T-cell (primary cell): ENCODE measurements at places on chromosomes 4 and X. TPM values are rescaled to one million over a fixed set of nuclear protein-coding genes. Genes with fewer than 3 reads are reported as not detected.

GRCh38 chrX:4642114-4642513, 928.7 kb upstream of the PRKX start:
- no peak overlapping the region for H3K27ac ChIP-seq
- no peaks in the 10 kb centered on the region for H3K27me3 ChIP-seq
- no peak overlapping the region for H3K4me3 ChIP-seq
- no peak for DNase-seq

- no peak for DNase-seq
- no peaks in the 10 kb centered on the region for H3K27me3 ChIP-seq
- H3K36me3 ChIP-seq: peaks cover 43% of the 10 kb centered on the region
- H3K4me3 ChIP-seq: no peak overlapping the region
- peaks cover 23% of the 10 kb centered on the region for H3K4me1 ChIP-seq
Measured at GRCh38 chr4:2489081-2489805, 20.3 kb downstream of the RNF4 start.

TCEAL2 gene
- total RNA-seq: 0.67 TPM

ABHD18 gene
- 16.3 TPM for total RNA-seq

- no peaks in the 10 kb centered on the region for H3K36me3 ChIP-seq
- no peak overlapping the region for H3K4me3 ChIP-seq
- no peak overlapping the region for H3K27ac ChIP-seq
Measured at GRCh38 chr4:9932771-9933170, 88.5 kb downstream of the SLC2A9 start.

UBQLN2 gene
- 53.7 TPM for total RNA-seq

- DNase-seq: no peak
- H3K4me3 ChIP-seq: no peak overlapping the region
- H3K4me1 ChIP-seq: no peaks in the 10 kb centered on the region
- peaks cover 5% of the 10 kb centered on the region for H3K27me3 ChIP-seq
- no peaks in the 10 kb centered on the region for H3K36me3 ChIP-seq
Measured at GRCh38 chr4:164892018-164892417, 15.0 kb downstream of the APELA start.

GASK1B gene
- total RNA-seq: 0.30 TPM

CHIC1 gene
- 14.9 TPM for total RNA-seq

SHROOM4 gene
- not detected for total RNA-seq

SPANXN3 gene
- total RNA-seq: not detected

DNA sequence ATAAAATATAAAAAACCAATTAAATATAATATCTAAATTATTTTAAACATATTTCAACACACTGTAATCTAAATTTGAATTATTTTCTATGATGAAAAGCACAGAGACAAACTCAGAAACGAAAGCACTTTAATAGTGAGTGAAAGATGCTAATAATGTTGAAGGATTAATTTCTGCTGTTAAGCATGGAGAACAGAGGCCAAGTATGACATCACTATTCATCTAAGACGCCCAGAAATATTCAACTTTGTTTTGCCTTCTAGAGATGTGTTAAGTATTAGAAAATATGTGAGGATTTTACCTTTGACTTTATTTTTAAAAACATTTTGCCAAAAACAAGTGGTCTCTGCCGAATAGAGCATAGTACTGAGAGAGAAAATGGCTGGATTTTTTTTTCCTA, 19.3 kb downstream of the ARHGEF6 start:
- DNase-seq: no peak
- H3K4me1 ChIP-seq: peaks cover 31% of the 10 kb centered on the region
- H3K36me3 ChIP-seq: no peaks in the 10 kb centered on the region

OPRPN gene
- not detected for total RNA-seq

DNA sequence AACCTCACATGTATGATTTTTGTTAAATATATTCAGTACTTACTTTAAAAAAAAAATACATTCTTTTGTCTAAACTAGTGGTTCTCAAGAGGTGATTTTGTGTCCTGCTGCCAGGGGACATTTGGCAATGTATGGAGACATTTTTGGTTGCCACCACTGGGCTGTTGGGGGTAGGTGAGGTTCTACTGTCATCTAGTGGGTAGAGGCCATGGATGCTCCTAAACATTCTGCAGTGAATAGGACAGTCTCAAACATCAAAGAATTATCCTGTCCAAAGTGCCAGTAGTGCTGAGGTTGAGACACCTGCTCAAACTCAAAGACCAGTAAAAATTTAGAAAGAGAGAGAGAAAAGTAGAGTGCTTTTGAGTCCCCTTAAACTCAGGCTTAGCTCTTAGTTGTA, 32.9 kb upstream of the PGM2 start:
- DNase-seq: no peak
- no peak overlapping the region for H3K27ac ChIP-seq
- H3K36me3 ChIP-seq: no peaks in the 10 kb centered on the region
- peaks cover 8% of the 10 kb centered on the region for H3K27me3 ChIP-seq
- H3K4me1 ChIP-seq: no peaks in the 10 kb centered on the region

MAGEA2B gene
- not detected for total RNA-seq

DNA sequence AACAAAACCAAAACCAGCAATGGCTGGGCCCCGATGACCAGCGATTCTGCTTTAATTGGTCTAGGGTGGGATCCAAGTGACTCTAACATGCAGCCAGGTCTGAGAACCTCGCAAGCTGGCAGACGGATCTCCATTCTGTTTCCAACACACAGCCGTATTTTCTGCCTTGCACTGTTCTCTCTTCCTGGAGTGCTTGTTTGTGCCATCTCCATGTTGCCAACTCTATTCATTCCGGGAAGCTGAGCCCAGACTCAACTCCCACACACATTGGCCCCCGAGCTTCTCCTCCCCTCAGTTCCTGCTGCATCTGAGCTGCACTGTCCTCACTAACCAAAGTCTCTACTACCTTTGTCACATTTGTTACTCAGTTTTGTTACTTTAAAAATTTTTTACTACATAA, 35.6 kb downstream of the GEMIN8 start:
- no peak overlapping the region for H3K27ac ChIP-seq
- no peaks in the 10 kb centered on the region for H3K27me3 ChIP-seq
- H3K4me3 ChIP-seq: no peak overlapping the region
- no peaks in the 10 kb centered on the region for H3K4me1 ChIP-seq
- H3K36me3 ChIP-seq: no peaks in the 10 kb centered on the region

DNA sequence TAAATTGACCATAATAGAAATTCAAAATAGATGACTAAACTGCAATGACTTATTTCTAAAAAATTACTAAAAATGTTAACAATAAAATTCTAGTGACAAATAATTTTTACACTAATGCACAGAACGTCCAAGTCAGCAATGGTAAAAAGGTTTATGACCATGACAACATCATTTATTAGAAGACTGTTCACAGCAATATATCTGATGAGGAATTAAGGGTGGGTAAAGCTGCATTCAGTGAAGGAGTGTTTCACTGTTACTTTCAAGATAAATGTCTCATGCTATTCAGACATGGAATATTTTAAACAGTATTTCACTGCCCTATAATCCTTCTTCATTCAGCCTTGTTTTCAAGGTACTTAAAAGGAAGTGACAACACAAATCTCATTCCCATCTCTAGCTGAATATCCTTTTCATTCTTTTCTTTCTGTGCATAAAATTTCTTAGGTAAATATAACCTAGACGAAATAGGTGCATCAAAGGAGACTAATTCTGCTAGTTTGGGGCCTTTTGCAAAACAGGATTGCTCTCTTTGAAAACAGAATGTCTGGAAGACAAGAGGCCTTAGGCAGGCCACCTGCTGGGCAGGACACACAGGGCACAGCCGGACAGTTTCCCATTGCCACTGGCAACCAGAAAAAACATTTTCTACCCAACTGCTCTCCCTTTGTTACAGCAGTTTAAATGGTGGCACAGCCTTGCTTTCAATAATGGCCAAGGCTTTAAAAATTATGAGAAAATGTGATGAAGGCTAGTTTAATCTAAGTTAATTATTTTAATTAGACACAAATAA, 600.3 kb downstream of the SPRY1 start:
- no peak overlapping the region for H3K4me3 ChIP-seq
- H3K36me3 ChIP-seq: no peaks in the 10 kb centered on the region
- H3K27ac ChIP-seq: no peak overlapping the region
- H3K27me3 ChIP-seq: no peaks in the 10 kb centered on the region
- H3K4me1 ChIP-seq: no peaks in the 10 kb centered on the region

FANCB gene
- total RNA-seq: 3.0 TPM

SLC10A4 gene
- total RNA-seq: not detected

- no peaks in the 10 kb centered on the region for H3K27me3 ChIP-seq
- H3K4me1 ChIP-seq: no peaks in the 10 kb centered on the region
- no peak overlapping the region for H3K4me3 ChIP-seq
- no peaks in the 10 kb centered on the region for H3K36me3 ChIP-seq
Measured at GRCh38 chrX:111460607-111461006, 48.6 kb upstream of the DCX start.

- DNase-seq: no peak
- H3K4me3 ChIP-seq: no peak overlapping the region
- peaks cover 3% of the 10 kb centered on the region for H3K4me1 ChIP-seq
- no peaks in the 10 kb centered on the region for H3K36me3 ChIP-seq
Measured at GRCh38 chrX:153019166-153019565, 25.2 kb upstream of the PNMA5 start.

DNA sequence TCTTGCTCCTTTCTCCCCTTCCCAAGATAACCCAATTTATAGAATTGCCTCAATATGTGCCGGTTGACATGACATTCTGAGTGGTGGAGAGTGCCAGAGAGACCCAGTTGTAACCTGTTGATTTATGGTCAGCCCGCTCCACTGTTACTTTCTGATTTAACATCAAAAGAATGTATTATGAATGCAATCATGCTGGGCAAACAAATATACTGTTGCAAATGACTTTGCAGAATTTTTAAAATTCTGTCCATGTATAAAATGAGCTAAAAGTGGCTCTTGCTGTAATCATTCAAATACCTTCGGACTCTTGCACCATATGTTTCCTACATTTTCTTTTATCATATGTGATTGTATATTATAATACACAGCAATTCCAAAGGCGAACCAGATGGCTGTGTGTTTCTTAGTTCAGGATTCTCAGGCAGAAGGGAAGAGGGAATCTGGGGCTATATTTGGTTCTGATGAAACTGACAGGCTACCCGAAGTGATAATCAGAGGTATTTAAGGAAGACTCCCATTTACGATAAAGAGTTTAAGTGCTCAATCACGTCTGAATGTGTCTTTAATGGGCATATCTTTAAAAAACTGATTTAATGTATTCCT, 131.7 kb downstream of the CLCN4 start:
- H3K4me3 ChIP-seq: no peak overlapping the region
- H3K27ac ChIP-seq: no peak overlapping the region
- H3K36me3 ChIP-seq: no peaks in the 10 kb centered on the region
- H3K4me1 ChIP-seq: no peaks in the 10 kb centered on the region

MAMLD1 gene
- total RNA-seq: 1.8 TPM

DNA sequence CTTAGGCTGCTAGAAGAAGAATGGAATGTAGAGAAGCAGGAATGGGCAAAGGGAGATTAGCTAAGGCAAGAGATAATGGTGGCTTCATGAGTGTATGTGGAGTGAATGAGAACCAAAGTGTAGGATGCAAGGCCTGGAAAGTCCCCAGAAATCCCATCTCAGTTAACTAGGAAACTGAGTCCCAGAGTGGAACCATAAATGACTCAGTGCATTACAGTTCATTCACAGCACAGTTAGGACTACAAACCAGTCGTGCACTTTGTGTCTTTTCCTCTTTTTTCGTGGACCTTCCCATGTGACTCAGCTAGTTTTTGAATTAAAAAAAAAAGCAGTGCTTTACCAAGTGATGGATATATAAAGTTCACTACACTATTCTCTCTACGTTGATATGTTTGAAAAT, 27.7 kb upstream of the REST start:
- H3K36me3 ChIP-seq: no peaks in the 10 kb centered on the region
- no peak for DNase-seq
- no peaks in the 10 kb centered on the region for H3K4me1 ChIP-seq
- no peak overlapping the region for H3K4me3 ChIP-seq
- no peak overlapping the region for H3K27ac ChIP-seq
- H3K27me3 ChIP-seq: no peaks in the 10 kb centered on the region

GRCh38 chr4:101031971-101032370, 315.4 kb downstream of the PPP3CA start:
- peaks cover 4% of the 10 kb centered on the region for H3K36me3 ChIP-seq
- H3K4me1 ChIP-seq: no peaks in the 10 kb centered on the region
- H3K27ac ChIP-seq: no peak overlapping the region
- no peak for DNase-seq
- H3K27me3 ChIP-seq: no peaks in the 10 kb centered on the region

CXCL11 gene
- not detected for total RNA-seq

GRCh38 chr4:7890635-7891393, 48.8 kb downstream of the AFAP1 start:
- no peak overlapping the region for H3K27ac ChIP-seq
- no peaks in the 10 kb centered on the region for H3K36me3 ChIP-seq
- H3K4me1 ChIP-seq: no peaks in the 10 kb centered on the region
- no peak overlapping the region for H3K4me3 ChIP-seq

LDB2 gene
- total RNA-seq: not detected

DNA sequence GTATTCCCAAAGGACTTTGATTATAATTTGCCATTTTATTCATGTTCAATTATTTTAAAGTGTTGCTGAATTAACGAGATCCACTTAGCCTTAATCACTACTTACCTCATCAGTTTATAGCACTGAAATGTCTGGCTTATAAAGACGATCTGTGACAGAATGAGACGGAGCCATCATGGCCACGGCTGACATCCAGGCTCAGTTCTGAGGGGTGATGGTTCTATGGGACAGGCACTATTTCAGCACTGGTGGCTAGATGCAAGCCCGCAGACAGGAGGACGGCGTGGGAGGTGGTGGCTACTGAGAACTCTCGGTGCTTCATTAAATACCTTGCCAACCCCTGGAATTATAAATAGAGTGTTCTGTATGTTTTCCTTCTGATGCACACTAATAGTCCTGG, 1084.2 kb upstream of the TENM3 start:
- H3K4me3 ChIP-seq: no peak overlapping the region
- H3K4me1 ChIP-seq: no peaks in the 10 kb centered on the region
- no peaks in the 10 kb centered on the region for H3K36me3 ChIP-seq
- no peak overlapping the region for H3K27ac ChIP-seq

PNMA5 gene
- not detected for total RNA-seq

DNA sequence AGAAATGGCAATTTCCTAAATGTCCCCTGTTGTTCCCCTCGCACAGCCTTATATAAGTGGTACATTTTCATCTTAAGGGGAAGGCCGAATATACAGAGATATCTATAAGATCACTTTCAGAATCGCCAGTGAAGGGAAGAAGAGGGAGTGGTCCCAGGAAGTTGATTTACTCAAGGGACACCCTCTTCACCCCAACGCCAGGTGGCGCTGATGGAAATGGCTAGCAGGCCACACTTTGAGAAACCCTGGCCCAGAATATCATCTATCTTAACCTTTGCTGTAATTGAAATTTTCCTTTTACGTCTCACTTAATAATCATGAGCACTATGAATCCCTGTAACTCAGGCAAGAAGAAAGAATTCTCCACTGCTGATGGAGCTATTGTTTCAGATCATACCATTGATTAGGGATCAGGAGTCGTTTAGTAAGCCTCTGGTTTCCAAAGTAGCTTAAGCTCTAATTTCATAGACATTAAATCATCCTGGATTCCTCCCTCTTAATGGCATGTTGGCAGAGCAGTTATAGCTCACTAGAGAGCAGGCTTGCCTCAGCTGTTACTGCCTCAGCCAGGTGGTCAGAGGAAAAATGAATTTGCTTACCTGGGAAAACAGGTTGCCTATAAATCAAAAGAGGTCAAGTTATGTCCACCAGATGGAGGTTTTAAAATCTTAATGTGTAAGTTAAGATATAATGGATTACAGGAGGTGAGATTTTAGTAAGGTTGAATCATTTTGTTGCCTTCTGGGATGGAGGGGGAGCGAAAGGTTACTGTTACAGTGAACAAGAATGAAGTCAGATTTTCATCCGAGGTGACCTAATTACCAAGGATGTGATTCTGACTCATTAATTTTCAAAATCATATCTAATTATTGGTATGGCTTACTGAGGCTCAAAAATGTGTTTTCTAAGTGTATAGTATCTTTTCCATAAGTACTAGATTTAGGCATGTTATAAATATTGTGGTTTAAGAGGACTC, 941.2 kb upstream of the TENM3 start:
- H3K4me3 ChIP-seq: no peak overlapping the region
- no peaks in the 10 kb centered on the region for H3K27me3 ChIP-seq
- no peaks in the 10 kb centered on the region for H3K36me3 ChIP-seq
- DNase-seq: no peak

ZNF185 gene
- 1.9 TPM for total RNA-seq
